ENCODE measurements at places on chromosomes 1 and 21.

- no peak for DNase-seq
Measured at GRCh38 chr1:158037866-158038359, 44.5 kb downstream of the KIRREL1 start.

GRCh38 chr1:150405660-150406059 is 41.7 kb downstream of the RPRD2 start:
- no peak for DNase-seq

- DNase-seq, result no peak
Measured at GRCh38 chr21:26849428-26850115, 4.4 kb upstream of the ADAMTS1 start.

- DNase-seq, result peak; percentile 56
Measured at GRCh38 chr1:181189691-181190363, 101.3 kb downstream of the IER5 start.

- no peak for DNase-seq
Measured at GRCh38 chr1:114112775-114113174, 40.9 kb downstream of the SYT6 start.

DNA sequence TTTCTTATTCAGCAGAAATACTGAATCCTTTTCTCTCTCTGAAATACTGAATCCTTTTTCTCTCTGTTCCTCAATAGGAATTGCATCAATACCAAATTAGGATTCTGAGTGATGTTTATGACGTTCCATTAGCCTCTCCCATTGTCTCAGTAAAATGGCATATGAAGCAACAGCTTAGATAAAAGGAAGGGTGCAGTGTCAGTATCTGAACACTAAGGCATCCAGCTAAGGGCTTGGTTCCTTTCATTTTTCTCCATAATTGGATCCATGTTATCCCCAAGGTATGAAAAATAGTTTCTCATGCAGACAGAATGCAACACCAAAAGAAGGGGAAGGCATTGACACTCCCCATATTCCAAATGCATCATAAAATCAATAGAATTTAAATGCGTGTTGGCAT is 61.5 kb upstream of the RAVER2 start:
- no peak for DNase-seq

DNA sequence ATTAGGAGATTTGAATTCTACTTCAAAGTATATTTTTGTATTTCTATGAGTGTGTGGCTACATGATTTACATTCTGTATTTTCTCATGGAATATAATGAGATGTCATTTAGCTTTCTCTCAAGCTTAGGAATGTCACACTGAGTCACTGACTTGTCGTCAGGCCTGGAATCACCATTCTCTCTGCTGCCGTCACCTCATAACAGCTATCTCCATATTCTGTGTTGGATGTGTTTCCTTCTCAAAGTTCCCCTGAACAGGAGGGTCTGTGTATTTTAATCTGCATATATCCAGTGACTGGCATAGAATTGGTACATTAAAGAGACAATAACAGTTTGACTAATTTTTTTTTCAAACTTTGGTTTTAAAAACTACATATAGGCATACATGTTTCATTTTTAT is 35.9 kb downstream of the LYPLAL1 start:
- no peak for DNase-seq

DNA sequence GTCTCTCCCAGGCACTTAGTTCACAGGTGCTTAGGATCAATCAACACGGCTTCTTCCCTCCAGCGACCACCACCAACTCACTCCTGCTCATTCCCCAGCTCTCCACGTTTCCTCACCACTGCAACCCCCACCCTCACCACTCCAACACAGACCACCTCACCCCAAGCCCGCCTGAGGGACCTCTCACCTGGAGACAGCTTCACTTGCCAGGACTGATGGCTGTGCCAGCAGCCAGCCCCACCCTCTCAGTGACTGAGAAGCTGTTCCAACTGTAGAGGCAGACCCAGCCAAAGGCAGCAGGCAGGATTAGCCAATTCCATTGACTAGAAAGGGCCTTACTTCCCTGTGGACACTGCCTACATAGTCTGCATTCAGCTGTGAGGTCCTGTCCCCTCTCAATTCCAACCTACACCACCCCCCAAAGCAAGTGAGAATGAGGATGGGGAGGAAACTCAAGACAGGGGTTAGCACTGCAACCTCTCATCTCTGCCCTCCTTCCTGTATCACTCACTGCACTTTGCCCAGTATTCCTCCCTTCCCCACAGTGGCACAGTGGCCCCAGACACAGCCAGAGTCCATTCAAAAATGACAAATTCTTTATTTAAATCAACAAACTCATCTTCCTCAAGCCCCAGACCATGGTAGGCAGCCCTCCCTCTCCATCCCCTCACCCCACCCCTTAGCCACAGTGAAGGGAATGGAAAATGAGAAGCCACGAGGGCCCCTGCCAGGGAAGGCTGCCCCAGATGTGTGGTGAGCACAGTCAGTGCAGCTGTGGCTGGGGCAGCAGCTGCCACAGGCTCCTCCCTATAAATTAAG is 7.6 kb downstream of the TAGLN2 start:
- DNase-seq, result no peak

DNA sequence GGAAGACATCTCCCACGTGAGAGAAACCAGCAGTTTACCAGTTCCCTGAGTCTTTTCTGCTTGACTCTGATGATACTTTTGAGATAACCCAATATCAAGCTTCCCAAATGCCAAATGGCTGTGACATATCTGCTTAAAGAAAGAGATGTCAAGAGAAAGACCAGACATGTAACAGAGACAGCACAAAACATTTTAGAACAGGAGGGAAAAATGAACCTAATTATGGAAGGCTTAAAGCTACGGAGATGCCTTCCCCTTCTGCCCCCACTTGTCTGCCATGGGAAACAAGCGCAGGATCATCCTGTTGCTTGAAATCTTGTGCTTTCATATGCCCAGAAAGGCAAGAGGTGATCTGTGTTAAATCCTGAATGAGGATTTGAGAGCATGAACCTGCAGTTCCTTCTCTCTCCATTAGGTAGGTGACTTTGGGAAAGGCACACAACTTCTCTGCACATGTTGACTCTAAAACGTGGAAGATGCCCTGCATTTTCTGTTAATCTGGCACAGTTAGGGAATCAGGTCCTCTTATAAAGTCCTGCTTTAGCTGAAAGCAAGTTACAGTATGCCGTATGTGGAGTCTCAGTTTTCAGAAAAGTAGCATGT is 46.7 kb upstream of the MTR start:
- no peak for DNase-seq
